ENCODE measurements at places on chromosomes 7 and 10.

GRCh38 chr7:135210888-135211178 is 493 bp downstream of the WDR91 start:
- DNase-seq, result no peak

DNA sequence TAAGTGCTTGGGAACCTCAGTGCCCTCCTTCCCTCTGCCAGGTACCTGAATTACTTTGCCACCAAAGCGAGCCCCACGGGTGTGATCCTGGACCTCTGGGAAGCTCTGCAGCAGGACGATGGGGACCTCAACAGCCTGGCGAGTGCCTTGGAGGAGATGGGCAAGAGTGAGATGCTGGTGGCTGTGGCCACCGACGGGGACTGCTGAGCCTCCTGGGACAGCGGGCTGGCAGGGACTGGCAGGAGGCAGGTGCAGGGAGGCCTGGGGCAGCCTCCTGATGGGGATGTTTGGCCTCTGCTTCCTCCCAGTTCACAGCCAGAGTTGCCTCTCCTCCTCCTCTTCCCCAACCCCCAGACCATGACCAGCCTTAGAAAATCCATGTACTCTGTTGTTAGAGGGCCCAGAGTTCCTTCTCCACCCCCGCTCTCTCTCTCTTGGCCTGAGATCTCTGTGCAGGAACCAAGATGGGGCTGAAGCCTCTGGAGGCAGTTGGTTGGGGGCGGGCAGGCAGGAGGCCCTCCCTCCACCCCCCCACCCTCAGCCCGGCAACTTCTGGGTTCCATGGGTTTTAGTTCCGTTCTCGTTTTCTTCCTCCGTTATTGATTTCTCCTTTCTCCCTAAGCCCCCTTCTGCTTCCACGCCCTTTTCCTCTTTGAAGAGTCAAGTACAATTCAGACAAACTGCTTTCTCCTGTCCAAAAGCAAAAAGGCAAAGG is 19.8 kb upstream of the SLC29A3 start:
- DNase-seq, result no peak

DNA sequence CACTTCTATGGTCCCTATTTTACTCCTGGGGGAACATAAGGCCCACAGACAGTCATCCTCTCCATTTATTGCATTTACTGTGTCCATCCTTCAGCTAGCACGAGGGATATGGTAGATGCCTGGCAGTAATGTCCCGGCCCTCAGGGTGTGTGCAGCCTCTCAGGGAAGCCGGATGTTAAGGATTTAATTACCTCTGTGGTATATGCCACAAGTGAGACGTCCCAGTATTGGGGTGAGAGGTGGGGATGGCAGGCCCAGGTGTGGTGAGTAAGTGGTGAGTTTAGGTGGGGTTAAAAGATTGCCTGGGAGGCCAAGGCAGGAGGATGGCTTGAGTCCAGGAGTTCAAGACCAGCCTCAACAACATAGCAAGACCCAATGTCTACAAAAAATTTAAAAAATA is 144.9 kb downstream of the SH3PXD2A start:
- no peak for DNase-seq

DNA sequence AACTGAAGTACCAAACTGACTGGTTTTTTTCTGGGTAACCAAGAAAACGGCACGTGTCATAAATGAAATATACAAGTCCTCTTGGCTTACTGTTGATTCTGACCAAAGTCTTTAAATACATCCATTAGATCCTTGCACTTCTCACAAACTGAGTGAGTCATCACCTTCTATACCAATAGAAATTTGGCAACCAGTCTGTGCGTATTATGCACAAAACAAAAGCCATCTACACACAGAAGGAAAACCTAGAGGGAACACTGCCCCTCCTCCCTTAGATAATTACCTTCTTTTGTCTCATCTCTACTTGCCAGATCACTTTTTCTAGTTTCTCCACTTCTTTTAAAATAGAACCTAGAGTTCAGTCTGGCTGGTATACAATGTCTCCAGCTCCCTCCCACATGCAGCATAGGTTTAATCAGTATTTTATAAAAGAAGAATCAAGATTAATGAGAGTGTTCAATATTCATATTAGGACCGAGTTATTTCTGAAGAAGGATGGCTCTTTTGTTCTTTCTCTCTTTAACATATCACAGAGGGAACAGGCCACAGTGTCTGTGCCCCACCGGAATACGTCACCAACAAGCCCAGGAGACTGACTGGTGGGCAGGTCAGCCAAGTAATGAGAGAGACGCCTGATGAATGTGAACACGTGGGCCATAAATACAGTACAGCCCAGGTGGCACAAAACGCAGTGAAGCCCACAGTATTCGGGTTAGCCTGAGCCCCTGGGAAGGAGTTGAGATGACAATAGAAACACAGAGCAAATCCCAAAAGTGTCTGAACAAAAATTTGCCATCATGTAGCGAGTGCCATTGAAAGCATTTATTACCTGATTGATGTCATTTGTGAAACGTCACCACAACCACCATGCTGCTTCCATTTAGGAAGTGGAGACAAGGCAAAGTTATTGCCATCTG is 91.3 kb downstream of the KIAA1549 start:
- DNase-seq, result no peak
